ENCODE measurements at places on chromosomes 5 and 9.
A peak's percentile ranks its signal among the peaks of the same experiment; 100 is the strongest.

GRCh38 chr5:115816226-115817081, at the start of gene CDO1:
Gene CDO1, minus strand, starts transcription at chr5:115816659. Its CDS starts 262 bp downstream, at chr5:115816397.
- DNase-seq: peak; percentile 81

DNA sequence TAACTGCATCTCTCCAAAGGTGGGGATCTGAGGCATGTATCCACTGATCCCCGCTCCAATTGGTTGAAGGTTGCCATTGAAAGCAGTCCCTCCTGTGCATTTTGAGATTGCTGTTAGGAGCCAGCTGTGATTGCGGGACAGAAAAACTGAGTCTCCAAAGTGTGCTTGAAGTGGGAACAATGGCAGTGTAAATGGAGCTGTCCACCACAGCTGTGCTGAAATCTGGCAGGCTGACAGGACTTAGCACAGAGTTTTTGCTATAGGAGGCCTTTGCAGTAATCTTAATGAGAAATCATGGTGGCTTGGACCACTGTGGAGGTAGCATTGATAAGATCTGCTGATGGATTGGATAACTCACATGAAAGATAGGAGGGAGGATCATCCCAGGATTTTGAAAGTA, 3.3 kb downstream of the RNF20 start:
- no peak for DNase-seq

DNA sequence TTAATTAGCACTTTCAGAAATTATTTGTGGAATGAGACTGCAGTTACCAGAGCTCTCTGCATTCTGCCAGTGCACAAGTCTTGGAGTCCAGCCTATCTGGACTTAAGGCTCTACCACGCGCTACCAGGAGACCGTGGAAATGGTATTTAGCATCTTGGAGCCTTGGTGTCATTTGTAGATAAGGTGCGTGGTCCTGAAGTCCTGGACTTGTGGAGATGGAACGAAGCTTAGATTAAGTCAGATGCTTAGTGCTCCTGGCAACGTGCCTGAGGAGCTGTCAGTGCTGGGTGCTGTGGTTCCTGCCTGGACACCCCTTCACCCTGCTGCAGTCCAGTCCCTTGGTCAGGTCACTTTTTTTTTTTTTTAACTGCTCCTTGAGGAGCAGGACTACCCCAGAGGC, 59.7 kb downstream of the RCL1 start:
- DNase-seq: no peak

DNA sequence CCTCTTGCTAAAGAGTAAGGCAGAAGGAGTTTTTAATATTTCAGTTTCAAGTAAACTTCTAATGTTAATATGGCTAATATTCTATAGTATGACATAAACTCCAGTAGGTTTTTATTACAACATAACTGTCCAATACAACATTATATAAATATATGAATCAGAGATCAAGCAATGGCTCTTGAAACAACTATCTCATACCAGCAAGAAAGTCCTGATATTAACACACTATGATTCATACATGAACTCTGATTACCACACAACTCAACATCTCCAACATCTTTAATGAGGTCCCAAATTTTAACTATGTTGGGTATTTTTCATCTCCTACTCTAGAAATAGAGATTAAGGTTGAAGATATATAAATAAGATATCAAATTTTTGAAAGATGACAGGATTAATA, 878.3 kb downstream of the TLE1 start:
- DNase-seq: no peak

DNA sequence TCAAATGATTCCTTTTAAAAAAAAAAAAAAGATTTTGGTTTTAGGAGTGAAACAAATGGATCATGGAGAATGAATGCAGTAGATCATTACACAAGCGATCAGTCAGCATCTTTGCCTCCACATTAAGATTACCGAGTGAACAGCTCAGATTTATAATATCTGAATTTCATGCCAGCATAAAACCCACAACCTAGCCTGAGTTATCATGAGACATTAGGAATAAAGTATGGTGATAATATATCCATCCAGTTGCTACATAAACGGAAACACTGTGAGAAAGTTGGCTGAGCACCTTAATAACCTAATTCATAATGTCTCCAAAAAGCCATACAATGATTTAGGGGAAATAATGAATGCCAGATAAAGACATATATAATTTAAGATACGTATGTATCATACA, 553.1 kb upstream of the TUSC1 start:
- DNase-seq: no peak

DNA sequence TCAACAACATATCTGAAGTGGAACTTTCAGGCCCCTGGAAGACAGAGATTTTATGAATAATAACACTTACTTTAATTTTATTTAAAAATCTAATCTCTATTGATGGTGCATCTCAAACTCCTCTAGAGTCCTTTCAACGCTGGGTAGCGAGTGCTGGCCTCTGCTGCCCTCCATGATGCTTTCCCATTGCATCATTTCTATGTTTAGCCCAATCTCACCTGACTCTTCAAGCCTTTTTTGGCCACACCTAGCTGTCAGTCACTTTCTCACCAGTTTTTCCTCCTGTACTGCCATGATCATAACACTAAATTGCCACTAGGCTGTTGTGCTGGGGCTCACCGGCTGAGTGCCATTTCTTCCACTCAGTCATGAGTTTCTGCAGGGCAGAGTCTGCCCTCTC, 396.1 kb upstream of the DAP start:
- DNase-seq: no peak

GRCh38 chr5:138668451-138669380, 84.5 kb upstream of the CTNNA1 start:
- DNase-seq: no peak

DNA sequence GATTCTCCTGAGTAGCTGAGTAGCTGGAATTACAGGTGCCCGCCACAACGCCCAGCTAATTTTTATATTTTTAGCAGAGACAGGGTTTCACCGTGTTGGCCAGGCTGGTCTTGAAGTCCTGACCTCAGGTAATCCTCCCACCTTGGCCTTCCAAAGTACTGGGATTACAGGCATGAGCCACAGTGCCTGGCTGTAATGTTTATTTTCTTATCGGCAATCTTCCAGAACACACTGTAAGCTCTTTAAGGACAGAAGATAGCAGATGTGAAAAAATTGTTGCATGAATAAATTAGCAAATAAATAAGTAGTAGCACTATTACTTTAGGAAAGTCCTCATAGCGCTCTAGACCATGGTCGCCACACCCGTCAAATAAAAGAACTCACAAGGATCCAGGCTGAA, 100.5 kb downstream of the ENC1 start:
- no peak for DNase-seq

- DNase-seq: peak; percentile 56
Observed at GRCh38 chr5:6603643-6604042, 29.2 kb downstream of the NSUN2 start.

DNA sequence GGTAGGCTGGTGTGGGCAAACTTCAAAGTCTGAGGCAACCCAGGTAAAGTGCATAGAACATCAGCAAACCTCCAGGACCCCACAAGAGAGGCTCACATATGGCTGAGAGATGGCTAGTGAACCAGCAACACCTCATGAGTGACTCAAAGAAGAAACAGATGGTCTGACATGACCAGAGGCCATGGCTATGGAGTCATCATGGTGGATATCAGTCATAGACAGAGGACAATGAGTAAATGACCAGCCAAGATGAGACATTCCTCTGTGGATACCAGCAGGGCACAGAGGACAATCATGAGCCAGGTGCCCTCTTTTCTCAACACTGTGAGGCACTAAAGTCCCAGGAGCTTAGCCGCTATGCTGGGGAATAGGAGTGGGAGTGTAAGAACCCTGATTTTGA, 180.8 kb downstream of the RASEF start:
- DNase-seq: no peak

- DNase-seq: no peak
Observed at GRCh38 chr5:132094393-132095076, 20.9 kb downstream of the CSF2 start.

- DNase-seq: no peak
Observed at GRCh38 chr5:78339617-78340436, 20.6 kb upstream of the SCAMP1 start.

DNA sequence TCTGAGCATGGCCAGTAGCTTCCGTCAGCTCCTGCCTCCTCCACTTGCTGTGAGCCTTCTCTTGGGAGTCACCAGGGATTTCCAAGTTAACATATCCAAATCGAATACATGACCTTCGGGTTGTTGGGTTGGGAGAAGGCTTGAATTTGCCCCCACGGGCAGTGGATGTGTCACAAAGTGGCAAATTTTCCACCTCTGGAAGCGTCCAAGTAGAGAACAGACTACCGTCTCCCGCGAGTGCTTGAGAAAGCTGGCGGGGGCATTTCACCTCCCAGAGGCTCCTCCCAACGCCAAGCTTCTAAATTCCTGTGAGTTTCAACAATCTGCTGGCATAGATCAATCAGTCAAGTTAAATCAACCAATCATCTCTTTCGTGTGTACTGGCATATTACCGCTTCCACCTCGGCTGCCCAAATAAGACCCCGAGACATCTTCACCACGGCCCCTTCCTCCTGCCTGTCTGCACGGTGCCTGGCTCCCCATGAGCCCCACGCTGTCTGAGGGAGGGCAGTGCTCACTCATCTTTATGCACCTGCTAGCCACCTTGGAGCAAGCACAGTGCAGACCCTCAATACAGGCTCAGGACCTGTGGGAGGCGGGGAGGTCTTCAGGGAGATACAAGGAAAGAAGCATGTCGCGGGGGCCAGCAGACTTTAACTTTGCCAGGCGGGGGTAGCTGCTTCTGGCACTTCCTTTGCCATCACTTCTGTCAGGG, 79.1 kb downstream of the MRPL36 start:
- DNase-seq: no peak

DNA sequence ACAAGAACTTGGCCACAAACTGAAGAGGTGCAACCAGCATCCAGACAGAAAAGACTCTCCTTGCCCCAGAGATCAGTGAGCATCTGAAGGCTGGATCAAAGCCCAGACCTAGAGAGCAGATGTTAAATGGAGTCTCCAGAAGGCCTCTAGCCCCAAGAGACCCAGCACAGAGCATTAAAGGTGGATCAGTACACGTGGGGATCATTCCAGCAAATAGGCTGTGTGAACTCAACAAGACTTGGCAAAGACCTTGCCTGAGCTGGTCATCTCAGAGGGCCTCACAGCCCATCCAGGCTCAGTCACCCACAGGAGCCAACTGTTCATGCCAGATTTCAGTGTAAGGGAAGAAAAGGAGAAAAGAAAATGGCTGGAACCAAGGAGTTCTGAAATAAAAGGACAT, 214.0 kb downstream of the ENC1 start:
- DNase-seq: no peak

DNA sequence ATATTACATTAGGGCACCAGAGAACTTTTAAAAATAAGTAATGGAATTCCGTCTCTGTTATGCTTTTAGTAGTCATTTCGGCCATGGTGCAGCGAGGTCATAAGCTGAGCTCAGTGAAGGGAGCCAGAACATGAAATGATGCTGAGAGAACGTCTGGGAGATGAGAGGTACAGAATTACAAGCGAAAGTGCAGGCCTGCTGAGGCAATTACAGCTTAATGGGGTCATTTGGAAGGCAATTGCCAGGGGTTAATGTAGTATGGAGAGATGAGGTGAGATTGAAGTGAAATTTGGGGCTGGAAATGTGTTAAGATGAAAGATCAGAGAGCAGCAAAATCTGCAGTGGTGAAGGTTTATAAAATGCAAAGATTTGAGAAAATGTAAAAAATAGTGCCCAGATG, 96.5 kb downstream of the PBX3 start:
- no peak for DNase-seq

- DNase-seq: no peak
Observed at GRCh38 chr5:84425365-84425881, 40.7 kb upstream of the EDIL3 start.

- no peak for DNase-seq
Observed at GRCh38 chr5:78549043-78549442, 99.5 kb downstream of the LHFPL2 start.

- no peak for DNase-seq
Observed at GRCh38 chr5:78345485-78345884, 14.9 kb upstream of the SCAMP1 start.

DNA sequence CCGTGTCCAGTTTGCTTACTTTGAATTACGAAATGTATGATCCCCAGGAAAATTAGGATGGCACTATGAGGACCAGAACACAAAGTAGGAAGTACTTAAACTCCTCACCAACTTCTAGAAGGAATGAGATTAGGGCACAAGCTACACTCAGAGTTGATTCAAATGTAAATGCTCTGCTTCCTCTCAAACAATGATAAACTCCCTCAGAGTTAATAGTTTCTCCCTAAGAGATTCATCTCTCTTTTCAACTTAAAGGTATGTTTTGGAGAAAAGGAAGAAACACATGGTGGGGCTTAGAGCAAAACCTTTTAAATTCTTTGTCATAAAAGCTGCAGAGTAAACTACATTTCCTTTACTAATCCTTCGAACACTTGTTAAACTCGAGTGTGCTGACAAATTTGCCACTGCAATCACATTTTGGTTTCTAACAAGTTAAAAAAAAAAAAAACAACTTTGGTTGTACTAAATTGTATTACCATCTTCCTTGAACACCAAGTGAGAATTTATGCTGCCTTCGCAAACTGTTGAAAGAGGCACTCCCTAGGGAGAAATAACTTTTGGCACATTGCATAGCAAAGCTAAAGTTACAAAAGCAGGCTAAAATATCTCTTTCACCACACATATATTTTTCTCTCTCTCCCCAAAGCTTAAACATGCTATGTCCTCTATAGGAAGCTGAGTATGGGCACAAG, 66.6 kb downstream of the DENND1A start:
- no peak for DNase-seq

GRCh38 chr9:16445141-16445920, 425.1 kb downstream of the BNC2 start:
- no peak for DNase-seq

DNA sequence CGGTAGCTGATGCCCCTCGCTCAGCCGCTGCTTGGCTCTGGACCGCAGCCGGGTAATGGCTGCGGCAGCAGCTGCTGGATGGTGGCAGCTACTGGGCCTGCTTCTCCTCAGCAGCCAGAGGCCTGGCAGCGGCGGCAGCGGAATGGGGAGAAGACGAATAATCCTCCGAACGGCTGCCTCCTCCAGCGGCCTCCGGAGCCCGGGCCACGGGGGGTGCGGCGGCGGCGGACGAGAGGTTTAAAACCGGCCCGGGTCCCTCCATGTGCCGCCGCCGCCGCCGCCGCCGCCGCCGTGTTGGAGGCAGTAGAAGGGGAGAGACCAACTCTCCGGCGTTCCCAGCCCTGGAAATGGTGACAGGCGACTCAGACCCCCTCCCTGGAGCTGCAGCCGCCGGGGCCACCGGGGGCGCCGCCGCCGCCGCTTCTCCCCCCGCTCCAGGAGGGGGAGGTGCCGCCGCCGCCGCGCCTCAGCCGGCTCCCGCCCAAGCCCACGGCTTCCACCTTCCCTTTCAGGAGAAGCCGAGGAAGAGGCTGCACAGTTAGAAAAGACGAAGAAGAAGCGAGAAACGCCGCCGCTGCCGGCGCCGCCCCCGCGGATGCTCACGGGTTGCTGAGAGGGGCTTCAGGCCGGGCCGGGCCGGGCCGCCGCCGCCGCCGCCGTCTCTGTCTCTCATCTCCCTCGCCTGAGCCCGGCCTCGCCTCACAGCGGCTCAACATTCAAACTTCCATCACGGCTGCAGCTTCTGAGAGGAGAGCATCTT, 118.4 kb upstream of the PRSS3 start:
- peak; percentile 35 for DNase-seq

DNA sequence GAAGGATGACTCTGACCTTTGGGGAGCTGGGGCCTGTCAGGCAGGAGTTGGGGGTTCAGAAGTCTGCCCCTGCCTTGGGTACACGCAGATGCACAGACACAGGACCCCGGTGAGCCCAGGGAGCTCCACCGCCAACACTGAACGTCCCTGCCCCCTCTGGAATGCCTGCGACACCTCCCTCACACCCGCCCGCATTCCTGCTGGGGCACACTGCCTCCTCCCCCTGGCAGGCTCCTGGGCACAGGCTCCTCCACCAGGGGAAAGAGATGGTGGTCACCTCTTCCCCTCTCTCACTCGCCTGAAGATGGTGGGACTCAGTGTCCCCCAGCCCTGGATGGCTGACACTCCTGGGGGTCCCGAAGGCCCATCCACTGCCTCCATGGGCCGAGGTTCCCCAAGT, 12.0 kb downstream of the CRB2 start:
- no peak for DNase-seq

All from cerebellum (tissue), 4 donors.